ENCODE measurements at places on chromosomes 13 and 19.
A peak's percentile ranks its signal among the peaks of the same experiment; 100 is the strongest.

DNA sequence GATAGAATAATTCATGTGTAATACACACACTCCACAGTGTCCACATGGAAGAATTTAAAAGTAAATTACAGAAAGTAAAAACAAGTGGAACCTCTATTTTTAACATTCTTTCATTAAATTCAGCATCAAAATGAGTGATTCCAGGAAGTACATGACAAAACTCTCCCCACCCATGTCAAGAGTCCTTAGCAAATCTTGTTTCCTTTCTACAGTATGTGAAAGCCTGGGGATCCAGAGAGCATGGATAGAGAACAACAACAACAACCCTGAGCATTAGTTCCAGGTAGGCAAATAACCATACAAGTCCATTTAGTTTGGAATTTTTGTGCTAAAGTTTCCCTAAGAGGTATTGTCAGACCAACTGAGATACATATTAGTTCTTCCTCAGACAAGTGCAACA, 267.9 kb downstream of the ENOX1 start:
- no peak for DNase-seq

DNA sequence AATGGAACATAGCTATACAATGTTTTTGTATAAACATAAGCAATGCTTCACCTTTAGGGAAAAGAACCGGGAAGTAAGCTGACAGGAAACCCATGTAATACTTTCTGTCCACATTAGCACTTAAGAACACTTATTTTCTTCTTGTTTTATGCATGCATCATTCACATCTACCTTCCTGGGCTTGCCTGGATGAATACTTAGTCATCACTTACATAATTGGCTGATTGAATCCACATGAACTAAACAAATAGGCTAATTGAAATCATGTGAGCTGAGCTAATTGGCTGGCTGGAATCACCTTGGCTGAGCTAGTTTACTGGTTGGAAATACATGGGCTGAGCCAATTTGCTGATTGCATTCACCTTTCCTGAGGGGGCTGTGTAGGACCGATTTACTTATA, 78.8 kb downstream of the ZNF726 start:
- no peak for DNase-seq

- no peak for DNase-seq
These were observed 400.6 kb downstream of the HS6ST3 start for GRCh38 chr13:96490496-96490989.

DNA sequence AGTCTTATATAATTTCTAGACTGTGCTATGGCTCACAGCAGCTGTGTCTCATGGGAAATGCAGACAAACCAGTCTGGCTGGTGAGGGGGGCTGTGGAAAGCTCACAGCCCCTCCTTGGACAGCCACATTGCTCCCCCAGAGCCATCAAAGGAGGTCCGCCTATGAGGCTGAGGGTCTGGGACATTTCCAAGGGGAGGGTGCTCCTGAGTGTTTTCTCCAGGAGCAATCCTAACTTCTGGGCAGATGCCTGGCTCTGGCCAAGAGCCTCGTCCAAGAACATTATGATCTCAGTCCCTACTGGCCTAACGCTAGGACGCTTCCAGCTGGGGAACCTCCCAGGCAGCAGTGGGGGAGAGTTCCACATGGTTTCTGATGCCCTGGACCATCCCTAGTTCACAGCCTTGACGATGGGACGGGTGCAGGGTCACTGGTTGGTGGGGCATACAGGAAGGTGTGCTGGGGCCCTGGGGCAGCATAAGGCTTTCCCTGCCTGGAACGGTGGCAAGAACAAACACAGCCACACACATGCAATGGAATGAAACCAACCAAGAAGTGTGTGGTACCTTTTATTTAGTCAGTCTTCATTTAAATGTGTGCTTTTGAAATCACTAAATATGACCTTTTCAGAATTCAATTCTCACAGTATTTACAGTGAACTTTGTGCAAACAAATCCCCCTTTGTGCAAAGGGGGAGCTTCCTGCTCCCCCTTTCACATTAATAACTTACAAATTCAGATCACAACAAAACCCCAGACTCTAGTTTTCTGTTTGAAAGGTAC, 60.6 kb downstream of the CDADC1 start:
- DNase-seq = no peak

DNA sequence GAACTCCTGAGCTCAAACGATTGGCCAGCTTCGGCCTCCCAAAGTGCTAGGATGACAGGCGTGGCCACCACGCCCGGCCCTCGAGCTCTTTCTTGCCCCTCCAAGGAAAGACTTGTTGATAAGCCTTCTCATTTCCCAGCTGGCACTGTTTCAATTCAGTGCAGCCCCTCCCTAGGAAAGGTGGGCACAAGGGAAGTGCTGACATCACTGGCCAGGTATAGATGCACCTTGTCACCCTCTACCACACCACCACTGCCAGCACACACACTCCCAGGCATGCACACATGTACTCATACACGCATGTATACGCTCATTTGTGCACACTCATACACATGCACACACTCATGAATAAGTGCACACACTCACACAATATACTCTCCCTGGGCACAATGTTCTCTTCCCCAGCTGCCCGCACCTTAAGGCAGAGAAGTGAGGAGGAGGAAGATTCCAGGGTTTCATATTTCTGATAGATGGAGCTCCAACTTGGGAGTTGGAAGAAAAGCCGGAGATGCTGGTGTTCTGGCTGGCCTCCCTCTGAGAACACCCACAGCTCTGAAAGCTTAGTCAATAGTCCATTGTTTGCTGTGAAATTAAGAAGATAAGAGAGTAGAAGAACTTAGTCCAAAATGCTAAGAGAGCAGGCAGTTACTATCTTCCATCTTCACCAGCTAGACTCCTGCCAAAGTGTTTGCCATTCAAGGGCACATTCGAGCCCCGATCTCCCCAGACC, 196.7 kb downstream of the FOXO1 start:
- no peak for DNase-seq

- DNase-seq = no peak
These were observed 83.5 kb downstream of the CHST8 start for GRCh38 chr19:33705090-33705847.

DNA sequence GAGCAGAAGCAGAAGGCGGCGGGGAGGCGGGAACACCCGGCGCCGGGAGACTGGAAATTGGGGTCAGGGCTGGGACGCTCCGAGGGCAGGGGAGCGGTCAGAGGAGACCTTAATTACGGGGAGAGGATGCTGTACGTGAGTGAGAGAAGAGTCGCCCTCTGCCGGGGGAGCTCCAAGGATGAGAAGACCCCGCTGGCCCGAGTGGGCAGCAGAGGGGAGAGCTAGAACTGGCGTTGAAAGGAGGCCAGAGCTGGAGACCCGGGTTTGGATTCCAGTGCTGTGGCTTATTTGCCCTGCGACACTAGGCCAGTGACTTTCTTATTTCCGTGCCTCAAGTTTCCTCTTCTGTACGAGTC, 536 bp downstream of the FAM32A start:
- peak; percentile 31 for DNase-seq

All from stimulated activated CD4-positive, alpha-beta T cell treated with anti-CD3 and anti-CD28 coated beads, Interleukin-1b, Interleukin-23, amount 100 ng/mL, for 4 hours (primary cell).